ENCODE measurements at places on chromosomes 6 and 20.

GRCh38 chr20:61408951-61409740 is 157.1 kb downstream of the CDH4 start:
- no peak for DNase-seq

GRCh38 chr6:118668761-118669385 is 17.5 kb upstream of the CEP85L start:
- DNase-seq, result no peak

DNA sequence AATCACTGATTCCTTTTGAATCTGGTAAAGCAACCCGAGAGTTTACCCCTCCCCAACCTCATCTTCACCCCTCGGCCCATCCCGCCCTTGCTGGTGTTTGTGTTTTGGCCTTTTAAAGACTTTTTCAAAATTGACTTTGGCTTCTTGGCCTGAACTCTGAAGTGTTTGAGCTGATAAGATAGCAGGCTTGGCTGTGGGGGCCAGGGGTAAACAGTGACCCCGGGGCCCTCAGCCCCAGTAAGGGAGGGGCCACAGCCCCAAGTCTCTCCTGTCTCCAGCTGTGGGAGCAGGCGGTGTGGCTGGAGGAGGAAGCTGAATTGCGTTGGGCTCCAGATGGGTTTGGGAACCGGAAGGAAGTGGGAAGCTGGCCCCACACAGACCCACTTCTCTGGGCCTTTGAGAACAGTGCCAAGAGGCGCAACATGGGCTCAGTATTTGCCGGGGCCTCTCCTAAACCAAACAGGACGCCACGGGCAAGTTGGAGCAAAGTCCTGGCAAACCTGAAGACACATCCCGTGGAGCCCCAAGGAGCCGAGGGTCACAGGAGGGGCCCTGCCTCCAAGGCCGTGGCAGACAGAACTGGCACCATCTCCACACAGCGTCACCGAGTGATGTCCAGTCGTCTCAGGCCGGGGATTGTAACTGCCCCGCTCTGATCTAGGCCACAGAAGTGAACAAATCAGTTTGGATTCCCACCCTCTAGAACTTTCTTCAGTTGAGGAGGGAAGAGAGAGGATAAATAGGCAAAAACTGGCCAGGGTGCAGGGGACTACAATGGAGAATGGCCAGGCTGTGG is 54.3 kb upstream of the PTPN1 start:
- no peak for DNase-seq

- DNase-seq, result no peak
Observed at GRCh38 chr6:4256969-4257368, 121.6 kb upstream of the ECI2 start.

GRCh38 chr6:63529498-63529897 is 42.8 kb upstream of the LOC128125822 start:
- DNase-seq, result no peak

DNA sequence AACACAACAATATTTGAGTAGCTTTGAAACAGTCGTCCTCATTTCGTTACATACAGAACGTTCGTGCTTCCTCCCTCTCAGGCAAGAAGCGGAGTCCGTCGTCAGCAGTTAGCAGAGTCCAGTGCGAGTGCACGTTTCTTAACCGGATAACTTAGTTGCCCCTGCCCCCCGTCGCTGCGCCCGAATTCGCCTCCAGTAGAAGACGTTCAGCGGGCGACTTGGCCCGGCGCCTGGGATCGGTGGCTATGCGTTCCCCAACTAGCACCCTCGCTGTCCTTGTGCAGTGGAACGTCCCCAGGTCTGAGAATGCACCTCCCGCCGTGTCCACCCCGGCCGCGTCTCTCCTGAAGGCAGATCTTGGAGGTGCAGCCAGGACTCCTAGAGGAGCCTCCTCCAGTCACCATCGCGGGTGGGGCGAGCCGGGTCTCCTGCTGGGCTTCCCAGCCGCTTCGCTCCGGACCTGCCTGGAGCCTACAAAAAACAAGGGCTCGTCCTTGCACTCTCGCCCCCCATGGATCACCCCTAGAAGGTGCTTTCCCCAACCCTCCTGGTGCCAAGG is 910 bp upstream of the PCSK2 start:
- no peak for DNase-seq

DNA sequence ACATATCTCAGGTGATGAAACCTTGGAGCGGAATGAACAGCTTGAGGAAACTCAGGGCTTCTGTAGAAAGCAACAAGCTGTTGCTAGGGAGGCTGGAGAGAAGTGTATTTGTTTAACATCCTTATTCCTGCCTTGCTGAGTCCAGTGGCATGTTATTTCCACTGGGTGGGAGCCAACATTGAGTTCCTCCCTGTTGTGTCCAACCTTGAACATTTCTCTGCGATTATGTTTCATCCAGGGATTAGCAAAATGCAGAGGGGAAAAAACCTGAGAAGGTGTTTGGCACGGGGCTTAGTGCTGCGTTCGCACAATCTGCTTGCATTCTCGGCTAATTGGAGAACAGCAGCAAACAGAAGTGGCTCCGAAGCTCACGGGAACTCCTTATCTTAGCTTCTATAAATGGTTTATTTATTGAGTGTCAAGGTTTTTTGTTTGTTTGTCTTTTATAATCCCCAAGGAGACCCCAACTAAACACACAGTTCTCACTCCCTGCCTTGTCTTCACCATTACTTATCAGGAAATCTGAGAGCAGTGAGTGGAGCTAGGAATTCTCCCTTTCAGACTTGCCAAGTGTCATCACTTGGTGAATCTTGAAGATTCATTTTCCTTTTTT is 412.8 kb downstream of the CDC5L start:
- no peak for DNase-seq

DNA sequence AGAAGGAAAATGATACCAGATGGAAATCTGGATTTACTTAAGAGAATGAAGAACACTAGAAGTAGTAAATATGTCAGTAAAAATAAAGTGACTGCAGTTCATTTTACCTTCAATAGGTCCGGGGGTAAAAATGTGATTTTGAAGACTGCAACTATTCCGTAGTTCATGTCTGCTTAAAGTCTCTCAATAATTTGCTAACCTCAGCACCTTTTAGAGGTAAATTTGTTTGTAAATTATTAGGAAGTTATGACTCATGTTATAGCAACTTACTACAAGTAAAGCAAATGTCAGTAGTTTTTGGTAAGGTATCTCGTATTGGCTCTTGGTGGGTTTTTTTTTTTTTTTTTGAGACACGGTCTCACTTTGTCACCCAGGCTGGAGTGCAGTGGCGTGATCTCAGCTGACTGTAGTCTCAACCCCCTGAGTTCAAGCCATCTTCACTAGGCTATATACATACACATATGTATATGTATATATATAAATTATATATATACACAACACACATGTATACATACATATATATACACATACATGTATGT is 32.1 kb downstream of the BICRAL start:
- no peak for DNase-seq

GRCh38 chr20:62850333-62850974 is 11.2 kb downstream of the TCFL5 start:
- DNase-seq, result peak; percentile 92

DNA sequence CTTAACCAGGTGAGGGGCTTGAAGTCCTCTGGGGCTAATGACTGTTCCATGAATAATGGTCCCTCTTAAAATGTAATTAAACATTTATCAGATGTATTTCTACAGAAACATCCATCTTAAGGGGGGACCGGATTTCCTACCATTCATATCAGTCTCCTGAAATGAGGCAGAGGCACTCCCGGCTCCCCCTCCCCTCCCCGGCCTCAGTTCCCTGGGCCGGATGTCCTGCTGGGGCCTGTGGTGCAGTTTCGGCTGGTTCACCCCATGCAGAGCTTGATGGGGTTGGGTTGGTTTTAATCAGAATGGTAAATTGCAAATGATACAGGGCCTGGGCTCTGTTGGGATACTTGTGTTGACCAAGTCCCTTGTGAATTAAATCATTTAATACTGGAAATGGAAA is 349.4 kb downstream of the PREX1 start:
- DNase-seq, result no peak

- no peak for DNase-seq
Observed at GRCh38 chr6:118896339-118897136, 2.6 kb downstream of the ASF1A start.

DNA sequence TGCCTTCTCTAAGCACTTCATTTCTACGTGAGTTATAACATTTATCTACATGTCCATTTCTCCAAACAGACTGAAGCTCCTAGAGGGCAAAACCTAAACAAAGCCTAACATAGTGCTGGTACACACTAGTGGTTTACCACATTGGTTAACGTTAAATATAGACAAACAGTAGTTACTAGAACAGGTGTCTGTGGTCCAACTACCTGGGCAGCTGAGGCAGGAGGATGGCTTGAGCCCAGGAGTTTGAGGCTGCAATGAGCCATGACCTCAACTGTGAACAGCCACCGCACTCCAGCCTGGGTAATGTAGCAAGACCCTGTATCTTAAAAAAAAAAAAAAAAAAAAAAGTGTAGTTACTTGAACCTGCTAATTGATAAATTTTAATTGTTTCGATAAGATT is 26.5 kb downstream of the PTPRK start:
- no peak for DNase-seq

- no peak for DNase-seq
Observed at GRCh38 chr6:583635-584034, 73.3 kb downstream of the HUS1B start.

DNA sequence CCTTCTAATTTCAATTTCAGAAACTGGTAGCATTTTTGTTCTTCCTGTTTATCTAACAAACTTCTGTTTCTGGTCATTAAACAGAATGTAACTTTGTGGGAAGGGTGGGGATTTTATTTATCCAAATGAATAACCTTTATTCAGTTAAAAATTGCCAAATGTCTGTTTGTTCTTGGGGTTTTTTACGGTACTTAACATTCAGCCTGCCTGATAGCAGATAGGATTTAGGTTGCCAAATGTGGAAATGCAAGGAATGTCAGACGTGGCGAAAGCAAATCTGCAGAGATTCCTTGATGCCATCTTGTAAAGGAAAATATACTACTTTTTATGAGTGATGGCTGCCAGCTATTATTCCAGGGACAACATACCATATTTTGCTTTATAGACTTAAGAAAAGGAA is 95.7 kb downstream of the LYRM2 start:
- no peak for DNase-seq

DNA sequence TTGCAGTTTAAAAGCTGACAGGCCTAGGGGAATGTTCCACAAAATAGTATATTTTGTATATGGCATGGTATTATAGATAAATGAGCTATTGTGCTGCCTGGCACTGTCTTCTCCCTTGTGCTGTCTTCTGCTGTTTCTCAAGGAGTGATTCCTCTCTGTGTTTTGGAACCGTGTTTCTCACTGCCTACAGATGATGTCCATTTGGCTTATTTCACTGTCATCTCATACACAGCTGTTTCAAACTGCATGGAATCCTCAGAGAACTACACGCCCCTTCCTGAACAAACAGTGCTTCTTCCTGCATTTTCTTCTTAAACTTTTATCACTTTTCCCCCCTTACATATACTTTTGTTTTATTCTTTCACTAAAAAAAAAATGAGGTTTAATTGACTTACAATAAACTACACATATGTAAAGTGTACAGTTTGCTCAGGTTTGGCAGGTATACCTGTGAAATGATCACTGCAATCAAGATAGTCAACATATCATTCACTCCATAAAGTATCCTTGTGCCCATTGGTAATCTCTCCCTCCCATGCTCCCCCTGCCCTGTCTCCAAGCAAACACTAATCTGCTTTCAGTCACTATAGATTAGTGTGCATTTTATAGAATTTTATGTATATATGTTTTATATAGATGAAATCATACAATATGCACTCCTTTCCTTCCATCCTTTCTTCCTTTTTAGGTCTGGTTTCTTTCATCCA is 43.0 kb downstream of the CBFA2T2 start:
- no peak for DNase-seq

GRCh38 chr6:158402184-158402583 is 89.9 kb downstream of the TULP4 start:
- DNase-seq, result no peak

DNA sequence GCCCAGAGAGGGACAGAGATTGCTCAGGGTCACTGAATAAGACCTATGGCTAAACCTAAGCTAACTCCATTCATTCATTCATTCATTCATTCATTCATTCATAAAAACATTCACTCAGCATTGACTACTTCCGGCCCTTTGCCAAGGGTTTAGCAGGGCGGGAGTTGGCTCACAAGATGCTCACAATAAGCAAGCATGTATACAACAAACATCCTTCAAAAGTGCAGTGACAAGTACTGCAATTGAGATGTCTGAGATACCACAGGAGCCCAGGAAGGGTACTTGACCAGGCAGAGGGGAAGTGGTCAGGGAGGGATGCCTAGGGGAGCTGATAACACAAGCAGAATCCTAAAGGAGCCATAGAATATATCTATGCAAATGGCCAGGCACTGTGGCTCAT is 18.2 kb upstream of the KIAA1755 start:
- DNase-seq, result no peak

DNA sequence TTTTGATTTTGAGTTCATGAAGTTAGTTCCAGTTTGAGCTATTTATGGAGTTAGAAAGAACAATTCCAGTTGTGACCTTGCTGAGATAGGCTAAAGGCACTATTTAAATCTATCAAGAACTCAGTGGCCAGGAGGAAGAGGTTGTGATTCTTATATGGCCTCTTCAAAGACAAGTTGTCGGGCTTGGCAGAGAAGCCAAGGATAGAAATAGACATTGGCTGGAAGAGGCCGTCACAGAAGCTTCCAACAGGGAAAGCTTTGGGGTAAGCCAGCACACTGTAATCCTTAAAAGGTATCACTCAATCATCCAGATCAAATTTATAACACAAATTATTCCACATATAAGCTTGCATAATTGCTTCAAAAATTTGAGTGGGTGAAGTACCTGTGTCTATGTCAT is 286.1 kb downstream of the SYNE1 start:
- no peak for DNase-seq

DNA sequence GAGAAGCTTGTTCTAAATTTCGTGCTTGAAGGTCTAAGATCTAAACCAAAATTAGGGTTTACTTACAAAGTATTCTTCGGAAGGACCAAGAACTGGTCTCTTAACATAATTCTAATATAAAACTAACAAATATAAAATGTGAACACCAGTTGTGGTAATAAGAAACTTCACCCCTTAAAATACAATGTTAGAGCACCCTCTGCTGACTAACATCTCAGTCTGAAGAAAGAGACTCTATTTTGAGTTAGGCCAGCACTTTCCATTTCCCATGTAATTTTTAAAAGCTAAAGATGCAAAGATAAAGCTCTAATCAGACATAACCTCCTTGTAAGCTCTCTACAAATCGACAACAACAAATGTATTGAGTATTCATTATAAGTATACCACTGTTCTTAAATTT is 24.6 kb downstream of the ATG5 start:
- DNase-seq, result peak; percentile 13

DNA sequence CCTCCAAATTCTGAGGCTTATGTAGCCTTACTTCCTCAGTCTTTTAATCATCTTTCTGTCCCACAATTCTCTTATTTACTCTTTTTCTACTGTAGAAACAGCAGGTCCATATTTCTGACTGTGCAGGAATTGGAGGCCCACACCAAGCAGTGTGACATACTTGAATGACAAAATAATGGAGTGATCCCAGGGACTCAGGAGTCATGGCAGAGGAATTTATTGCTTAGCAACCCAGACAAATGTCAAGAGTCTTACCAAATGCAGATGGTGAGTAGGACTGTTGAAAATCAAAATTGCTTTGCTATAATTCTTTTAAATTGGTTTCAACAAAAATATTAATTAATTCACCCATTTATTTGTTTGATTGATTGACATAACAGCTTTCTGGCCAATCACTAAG is 59.9 kb downstream of the HTR1B start:
- no peak for DNase-seq

GRCh38 chr6:113401231-113401630 is 455.9 kb upstream of the MARCKS start:
- DNase-seq, result no peak

- no peak for DNase-seq
Observed at GRCh38 chr6:158002249-158002950, 20.7 kb downstream of the SYNJ2 start.

All from globus pallidus (tissue), 1 donor.